ENCODE measurements at places on chromosomes 4 and X.

DNA sequence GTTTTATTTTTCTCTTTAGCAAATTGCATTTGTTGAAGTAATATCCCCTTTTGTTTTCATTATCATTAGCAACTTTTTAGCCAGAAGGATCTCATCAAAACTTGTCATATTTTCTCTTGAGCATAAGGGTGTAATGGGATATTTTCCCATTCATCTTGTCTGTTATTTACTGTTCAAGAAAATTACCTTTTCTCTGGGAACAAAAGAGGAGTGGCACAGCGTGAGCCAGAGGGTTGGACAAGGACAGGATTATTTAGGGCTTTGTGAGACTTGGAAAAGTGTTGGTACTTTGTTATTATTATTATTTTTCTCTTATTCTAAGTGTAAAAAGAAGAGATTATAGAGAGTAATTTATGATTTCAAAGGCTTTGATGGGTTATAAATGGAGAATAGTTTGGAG lies 135.9 kb downstream of the PRKX start:
- DNase-seq: no peak

DNA sequence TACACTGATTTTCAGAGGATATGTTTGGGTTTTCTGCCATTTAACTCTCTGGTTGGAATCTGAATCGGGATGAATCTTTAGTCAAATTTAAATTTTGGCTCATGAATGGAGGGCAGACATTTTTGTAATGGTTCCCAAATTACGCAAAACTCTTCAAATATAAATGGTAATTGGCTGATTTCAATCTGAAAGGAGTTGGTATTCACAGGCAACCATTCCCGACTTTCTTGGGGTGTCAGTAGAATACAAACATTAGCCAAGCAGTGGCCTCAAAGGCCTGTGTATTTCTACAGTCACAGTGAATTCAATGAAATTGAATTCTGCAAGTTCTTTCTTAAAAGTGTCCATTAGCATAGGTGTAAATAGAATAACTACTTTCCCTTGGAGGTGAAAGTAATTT lies 668.8 kb upstream of the PRKX start:
- no peak for DNase-seq

- no peak for DNase-seq
These were observed 100.6 kb downstream of the AFF2 start for GRCh38 chrX:148601034-148601433.

DNA sequence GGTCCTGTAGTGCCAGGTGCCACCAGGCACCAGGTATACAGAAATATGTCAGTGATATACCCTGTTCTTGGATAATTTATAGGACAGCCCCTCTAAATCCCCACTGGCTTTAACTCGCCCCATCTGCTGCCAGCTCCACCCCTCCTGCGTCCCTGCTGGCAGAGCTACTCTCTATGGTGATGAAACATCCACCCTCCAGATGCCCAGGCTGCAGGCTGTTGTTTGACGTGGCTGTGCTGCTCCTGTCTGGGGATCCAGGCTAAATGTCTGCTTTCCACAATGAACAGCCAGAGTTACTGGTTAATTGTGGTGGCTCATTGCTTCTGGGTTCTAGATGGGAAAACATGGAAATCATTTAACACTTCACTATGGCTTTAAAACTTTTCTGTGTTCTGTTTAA lies 12.9 kb downstream of the NHSL2 start:
- no peak for DNase-seq

All from stimulated activated CD8-positive, alpha-beta memory T cell treated with anti-CD3 and anti-CD28 coated beads, Interleukin-7, amount 100 ng/mL, for 4 hours (primary cell).